ENCODE measurements at places on chromosomes 1 and 21. TPM values are rescaled to one million over a fixed set of nuclear protein-coding genes. Genes with fewer than 3 reads are reported as not detected.

DENND2C gene
- 8.8 TPM for total RNA-seq

SPRR2A gene
- not detected for total RNA-seq

RNU1-3 gene
- total RNA-seq = under 0.01 TPM

KCNE1 gene
- total RNA-seq = 0.29 TPM

TP73 gene
- total RNA-seq = not detected

TNFAIP8L2 gene
- total RNA-seq = not detected

AZIN2 gene
- 18.8 TPM for total RNA-seq

PTPN22 gene
- total RNA-seq = 1.1 TPM

CADM3 gene
- total RNA-seq = not detected

KRTAP10-9 gene
- total RNA-seq = not detected

LRRC42 gene
- total RNA-seq = 38.7 TPM

CDCA8 gene
- total RNA-seq = 1.5 TPM

L1TD1 gene
- total RNA-seq = 0.29 TPM

PIGR gene
- not detected for total RNA-seq

- DNase-seq = no peak
These were observed 12.7 kb downstream of the TPM3 start for GRCh38 chr1:154178911-154179811.

DNA sequence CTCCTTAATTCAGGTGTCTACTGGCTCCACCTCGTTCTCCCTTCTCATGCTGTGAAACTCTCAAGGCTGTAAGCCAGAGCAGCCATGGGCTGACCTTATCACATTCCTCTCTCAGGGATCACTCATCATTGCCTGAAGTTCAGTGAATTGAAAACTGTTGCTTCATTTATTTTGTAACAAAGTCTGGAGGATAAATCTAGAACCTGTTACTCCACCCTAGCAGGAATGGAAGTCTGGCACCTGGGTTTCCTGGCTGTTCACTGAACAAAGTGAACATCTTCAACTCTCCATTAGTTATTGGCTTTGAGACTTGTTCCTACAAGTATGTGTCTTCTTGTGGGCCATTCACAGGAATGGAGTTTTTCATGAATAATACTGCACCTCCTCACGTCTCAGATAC lies 584.1 kb downstream of the PTPRU start:
- no peak for DNase-seq

DNA sequence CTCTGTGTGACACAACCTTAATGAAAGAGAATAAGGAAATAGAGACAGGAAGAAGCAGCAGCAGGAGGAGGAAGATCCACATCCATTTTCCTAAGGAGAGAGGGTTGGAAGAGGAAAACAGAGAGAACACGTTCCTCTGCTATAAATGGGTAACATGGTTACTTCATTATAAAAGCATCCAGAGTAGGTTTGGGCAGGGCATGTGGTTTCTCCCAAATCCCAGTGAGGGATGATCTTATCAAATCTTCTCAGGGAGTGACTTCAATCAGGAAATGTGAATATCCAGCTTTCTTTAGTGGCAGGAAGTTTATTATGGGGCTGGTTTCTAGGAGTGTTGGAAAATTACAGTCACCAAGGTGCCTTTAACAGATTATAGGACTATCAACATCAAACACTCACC lies 11.1 kb downstream of the CYP2J2 start:
- no peak for DNase-seq

DNA sequence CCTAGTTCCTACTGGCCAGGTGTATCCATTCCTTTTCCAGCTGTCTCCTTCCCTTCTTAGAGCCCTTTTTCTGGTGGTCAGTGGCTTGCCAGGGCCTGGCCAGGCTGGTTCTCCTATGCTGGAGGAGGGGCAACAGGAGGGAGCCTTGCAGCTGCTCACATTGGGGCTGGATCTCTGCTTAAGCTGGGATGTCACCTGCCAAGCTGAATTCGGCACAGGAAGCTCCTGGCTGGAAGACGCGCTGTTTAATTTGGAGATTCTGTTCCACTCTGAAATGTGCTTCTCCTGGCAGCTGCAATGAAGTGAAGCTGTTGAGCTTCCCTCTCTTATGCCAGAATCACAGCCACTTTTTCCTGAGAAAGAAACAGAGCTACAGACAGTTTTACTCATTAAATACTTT lies 56.0 kb upstream of the POU3F1 start:
- no peak for DNase-seq

- no peak for DNase-seq
These were observed 722.3 kb downstream of the PLA2G4A start for GRCh38 chr1:187551061-187551460.

DNA sequence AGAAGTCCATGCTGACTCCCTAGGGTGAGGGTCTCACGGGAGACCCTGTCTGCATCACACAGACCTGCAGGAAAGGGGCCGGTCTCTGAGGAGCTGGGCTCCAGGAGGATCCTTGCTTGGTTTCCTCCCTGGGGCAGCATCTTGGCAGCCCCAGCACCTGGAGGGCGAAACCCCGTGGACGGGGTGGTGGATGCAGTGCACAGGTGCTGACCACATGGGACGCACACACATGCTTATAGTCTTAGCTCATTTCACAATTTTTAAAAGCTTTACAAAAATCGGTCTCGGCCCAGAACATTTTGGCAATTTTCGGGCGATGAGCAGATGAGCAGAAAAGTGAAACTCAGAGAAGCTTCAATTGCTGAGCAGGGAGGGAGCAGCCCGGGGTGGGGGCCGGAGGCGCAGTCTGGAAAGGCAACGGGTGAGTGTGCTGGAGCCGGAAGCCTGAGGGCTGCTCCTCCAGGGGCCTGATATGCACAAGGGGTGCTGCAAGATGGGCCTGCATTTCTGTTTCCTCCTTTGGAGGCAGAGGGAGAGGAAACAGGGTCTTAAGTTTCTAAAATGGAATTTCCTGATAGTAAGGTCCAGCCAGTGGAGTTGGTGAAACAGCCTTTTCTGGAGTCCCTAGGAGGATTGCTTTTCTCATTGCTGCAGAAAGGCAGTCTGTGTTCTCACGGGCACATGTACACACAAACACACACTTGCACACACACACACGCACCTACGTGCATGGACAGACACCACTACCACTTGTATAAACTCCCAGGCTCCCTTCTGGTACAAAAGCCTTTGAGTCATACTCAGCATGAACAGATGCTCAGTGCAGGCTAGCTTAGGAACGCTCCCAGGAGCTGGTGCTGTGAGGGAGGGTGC lies 60.6 kb downstream of the SCCPDH start:
- peak; percentile 94 for DNase-seq

DNA sequence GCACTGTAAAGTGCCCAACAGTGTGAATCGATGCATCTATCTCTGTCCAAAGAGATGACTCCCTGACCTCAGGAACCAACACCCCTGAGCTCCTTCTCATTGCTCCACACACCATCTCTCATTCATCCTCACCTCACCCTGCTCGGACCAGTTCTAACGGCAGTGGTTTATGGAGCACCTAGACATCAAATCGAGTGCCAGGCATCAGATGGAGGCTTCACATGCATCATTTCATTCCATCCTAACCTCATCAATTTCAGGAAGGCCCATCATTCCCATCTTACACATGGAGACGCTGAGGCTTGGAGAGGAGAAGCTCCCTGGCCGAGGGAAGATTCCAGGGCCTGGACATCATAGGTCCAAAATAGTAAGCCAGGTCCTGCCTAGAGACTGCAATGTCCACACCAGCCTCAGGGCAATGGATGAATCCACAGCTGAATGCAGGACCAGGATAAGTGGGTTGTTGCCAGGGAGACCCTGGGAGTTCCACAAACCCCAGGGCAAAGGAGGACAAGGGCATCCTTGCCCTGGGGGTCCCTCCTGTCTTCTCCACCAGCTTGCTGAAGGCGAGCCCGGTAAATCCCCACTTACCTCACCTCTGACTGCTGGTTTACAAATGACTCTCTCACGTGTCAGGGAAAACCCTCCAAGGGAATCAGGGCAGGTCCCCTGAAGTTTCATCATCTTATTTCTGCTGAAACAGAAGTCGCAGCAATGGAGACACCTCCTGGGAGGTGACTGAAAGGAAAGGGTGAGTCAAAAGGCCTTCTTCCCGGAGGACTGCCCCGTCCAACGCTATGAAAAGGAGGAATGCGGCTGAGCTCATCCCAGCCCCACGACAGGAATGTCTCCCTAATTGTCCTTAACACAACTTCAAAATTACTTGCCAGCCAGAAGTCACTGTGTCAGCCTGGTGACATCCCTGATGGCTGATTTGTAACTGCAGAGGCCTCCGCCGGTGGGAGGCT lies 9.0 kb upstream of the IFFO2 start:
- DNase-seq = no peak

- no peak for DNase-seq
These were observed 150.6 kb downstream of the RWDD3 start for GRCh38 chr1:95384567-95384966.

- DNase-seq = no peak
These were observed 48.7 kb downstream of the ZNF326 start for GRCh38 chr1:90043586-90043985.

GRCh38 chr1:26907071-26907917 lies 6.5 kb downstream of the NR0B2 start:
- peak; percentile 96 for DNase-seq

- DNase-seq = no peak
These were observed 5.6 kb upstream of the SLC5A9 start for GRCh38 chr1:48216941-48217340.

DNA sequence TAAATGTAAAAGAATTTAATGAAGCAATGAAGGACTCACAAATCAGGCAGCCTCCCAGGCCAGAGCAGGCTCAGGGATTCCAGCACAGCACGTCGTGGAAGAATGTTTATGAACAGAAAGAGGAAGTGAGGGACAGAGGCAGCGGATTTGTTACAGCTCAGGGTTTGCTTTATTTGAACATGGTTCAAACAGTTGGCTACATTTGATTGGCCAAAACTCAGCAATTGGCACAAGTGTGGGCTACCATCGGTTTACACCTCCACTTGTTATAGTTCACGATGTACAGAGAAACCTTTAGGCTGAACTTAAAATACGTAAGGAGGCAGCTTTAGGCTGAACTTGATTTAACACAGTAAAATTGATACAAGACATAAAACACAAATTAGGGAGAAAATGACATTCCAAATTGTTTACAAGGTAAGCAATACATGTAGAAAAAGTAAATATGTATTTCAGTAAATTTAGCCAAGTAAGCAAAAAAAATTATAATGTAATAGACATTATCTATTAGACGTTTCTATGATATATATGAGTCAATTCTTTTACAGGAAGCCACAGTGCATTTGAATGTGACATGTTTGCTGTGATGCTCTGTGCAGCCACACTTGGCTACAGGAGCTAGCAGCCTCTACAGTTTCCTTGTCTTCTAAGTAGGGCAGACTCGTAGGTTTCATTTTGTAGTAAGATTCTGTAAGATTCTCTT lies 126.5 kb downstream of the ADSS2 start:
- DNase-seq = no peak

DNA sequence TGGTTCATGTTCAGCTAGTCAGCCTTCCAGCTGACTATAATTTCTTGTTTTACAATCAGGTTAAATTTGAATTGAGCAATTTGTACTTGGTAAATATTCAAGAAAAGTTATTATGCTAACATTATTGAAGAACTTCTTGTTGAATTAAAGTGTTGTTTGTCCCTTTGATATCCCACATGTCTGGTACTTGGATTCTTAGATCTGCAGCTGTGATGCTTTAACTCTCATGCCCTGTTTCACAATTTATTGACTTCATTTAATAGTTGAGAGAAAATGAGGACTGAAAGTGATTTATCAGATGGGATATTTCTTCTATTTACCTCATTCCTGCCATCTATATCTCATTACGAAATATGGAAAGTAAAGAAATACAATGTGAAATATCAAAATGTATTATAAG lies 92.8 kb downstream of the FASLG start:
- DNase-seq = no peak

DNA sequence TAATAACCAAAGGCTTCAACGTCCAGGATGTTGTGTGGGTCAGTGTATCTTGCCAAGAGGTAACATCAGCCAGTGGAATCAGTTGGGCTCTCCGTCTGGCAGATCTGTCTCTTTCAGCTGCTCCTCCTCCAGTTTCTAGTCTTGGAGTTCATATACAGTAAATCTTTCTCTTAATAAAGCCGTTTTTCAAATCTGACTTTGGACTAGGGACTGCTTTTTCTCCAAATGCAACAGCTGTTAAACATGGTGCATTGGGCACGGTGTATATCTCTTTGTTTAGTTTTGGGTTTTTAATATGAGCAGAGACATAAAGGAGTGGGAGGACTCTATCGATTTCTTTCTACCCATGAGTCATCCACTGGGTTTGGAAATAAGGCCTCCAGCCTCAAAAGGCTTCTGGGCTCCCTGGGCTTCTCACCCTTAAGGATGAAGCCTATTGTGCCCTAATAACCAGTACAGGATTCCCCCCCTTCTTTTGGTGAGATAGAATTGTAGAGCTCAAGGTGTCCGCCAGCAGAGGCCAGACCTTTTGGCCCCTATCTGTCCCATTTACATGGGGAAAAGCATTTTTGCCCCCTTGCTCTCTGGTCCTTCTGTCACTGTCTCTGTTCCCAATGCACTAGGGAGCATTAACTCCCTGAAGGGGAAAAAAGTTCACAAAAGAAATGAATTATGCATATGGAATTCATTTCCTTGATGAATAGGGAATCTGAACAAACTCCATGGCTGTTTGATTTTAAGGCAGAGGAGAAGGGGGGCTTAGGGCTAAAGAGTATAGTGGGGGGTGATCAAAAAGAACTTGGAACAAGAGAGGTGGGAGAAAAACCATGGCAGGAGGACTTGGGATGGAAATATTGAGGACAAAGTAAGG lies 86.0 kb downstream of the PBX1 start:
- peak; percentile 58 for DNase-seq

DNA sequence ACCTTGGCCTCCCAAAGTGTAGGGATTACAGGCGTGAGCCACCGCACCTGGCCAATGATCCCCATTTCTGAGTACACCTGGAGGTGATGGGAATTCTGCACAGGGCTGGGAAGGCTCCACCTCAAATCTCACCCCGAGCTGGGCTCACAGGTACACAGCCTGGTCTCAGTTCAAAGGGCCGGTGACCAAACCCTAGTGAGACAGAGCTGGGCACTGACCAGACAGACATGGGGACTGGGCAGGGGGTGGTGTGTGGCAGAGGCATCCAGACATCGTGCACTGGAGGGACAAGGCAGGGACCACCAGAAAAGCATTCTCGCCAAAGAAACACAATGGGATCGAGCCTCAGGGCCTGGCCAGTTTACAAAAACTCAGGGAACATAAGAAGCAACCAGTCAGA lies 17.2 kb downstream of the LSS start:
- DNase-seq = no peak

DNA sequence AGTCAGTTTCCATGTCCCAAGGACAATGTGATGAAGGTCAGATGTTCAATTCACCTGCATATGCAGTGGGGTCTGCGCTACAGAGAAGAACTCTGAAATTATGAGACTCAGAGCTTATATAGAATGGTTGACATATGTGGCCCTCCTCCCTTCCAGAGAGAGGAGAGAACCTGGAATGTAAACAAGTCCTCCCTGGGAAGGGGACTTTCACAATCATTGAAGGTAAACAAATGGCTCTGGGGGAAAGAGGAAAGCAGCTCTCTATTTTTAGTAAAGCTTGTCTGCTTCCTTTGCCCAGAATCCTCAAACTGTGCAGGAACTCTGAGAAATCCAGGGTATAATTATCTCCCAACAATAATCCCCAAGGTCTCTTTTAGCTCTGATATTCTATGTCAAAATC lies 9.8 kb downstream of the OVGP1 start:
- DNase-seq = no peak
